ENCODE measurements at places on chromosomes 11 and 22. TPM values are rescaled to one million over a fixed set of nuclear protein-coding genes. Genes with fewer than 3 reads are reported as not detected.

DNA sequence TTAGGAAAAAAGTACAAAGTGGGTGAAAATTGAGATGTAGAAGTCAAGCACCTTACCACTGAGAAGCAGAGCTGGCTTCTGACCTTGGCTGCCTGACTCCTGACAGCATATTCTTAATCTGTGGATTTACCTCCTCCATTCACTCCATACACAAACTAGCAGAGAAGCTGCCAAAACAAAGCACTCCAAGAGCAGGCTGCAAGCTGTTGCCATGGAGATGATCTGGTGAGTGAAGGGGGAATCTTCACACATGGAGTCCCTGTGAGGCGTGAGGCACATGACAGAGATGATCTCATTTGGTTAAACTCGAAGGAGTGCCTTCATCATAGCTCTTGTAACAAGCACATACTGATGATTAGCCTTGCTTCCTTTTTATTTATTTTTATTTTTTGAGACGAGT, 16.1 kb downstream of the COMMD9 start:
- no peak for DNase-seq
- H3K27me3 ChIP-seq, result no peaks in the 10 kb centered on the region
- H3K36me3 ChIP-seq, result peaks cover 7% of the 10 kb centered on the region
- no peak overlapping the region for H3K27ac ChIP-seq
- peaks cover 3% of the 10 kb centered on the region for H3K4me1 ChIP-seq
- no peak overlapping the region for H3K4me3 ChIP-seq

DNA sequence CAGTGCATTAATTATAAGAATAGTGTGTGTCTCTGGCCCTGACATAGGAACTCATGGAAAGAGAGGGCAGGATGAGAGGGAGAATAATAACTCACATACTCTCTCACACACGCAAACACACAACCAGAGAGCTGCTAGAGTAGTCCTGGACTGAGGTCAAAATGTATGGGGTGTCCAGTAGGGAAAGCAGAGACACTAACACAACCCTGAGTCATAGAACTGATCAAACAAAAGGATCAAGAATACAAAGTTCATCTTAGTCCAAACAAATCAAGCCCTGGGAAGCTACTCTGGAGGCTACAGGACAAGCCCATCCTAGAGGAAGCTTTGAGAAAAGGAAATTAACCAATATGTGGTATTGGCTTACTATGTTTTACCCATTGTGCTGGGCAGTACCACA, 178.5 kb upstream of the GUCY1A2 start:
- no peak overlapping the region for H3K27ac ChIP-seq
- no peaks in the 10 kb centered on the region for H3K27me3 ChIP-seq
- no peak overlapping the region for H3K4me3 ChIP-seq
- no peaks in the 10 kb centered on the region for H3K36me3 ChIP-seq
- H3K4me1 ChIP-seq, result no peaks in the 10 kb centered on the region
- DNase-seq, result no peak

Gene RANGAP1
- total RNA-seq, result 169 TPM

- no peaks in the 10 kb centered on the region for H3K4me1 ChIP-seq
- no peak overlapping the region for H3K27ac ChIP-seq
- DNase-seq, result no peak
- no peaks in the 10 kb centered on the region for H3K27me3 ChIP-seq
- H3K36me3 ChIP-seq, result no peaks in the 10 kb centered on the region
Measured at GRCh38 chr11:20627701-20628100, 28.3 kb downstream of the SLC6A5 start.

DNA sequence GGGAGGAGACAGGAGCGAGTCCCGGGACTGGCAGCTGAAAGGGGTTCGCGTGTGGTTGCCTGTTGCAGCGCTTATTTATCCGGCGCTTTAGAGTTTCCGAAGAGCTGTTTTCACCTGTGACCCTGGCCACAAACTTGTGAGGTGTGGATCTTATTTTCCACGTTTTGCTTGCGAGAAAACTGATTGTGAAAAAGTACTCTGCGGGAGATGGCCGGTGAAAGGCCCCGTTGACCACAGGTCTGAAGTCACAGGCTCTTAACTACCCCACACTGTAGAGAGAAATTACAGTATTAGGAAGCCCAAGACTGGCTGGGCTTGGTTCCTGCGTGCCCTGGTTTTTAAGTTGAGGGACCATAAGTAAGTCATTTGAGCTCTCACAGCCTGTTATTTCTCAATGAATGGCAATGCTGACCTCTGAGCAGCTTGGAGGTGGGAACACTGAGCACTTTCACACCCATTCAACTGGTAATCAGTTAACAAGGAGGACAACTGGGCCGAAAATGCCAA, 379 bp upstream of the RAB38 start:
- peak; percentile 17 for DNase-seq
- H3K36me3 ChIP-seq, result no peaks in the 10 kb centered on the region
- no peak overlapping the region for H3K27ac ChIP-seq
- H3K27me3 ChIP-seq, result peaks cover 4% of the 10 kb centered on the region
- H3K4me3 ChIP-seq, result peak overlapping the region; percentile 61
- peaks cover 6% of the 10 kb centered on the region for H3K4me1 ChIP-seq

GRCh38 chr22:27454807-27455450, 346.6 kb downstream of the MN1 start:
- peaks cover 10% of the 10 kb centered on the region for H3K4me1 ChIP-seq
- no peak overlapping the region for H3K27ac ChIP-seq

GRCh38 chr22:48366056-48366455, 1461.6 kb downstream of the BRD1 start:
- no peak overlapping the region for H3K4me3 ChIP-seq
- no peak for DNase-seq
- H3K27ac ChIP-seq, result no peak overlapping the region
- no peaks in the 10 kb centered on the region for H3K27me3 ChIP-seq
- no peaks in the 10 kb centered on the region for H3K36me3 ChIP-seq

- no peak overlapping the region for H3K27ac ChIP-seq
- no peaks in the 10 kb centered on the region for H3K36me3 ChIP-seq
- no peak for DNase-seq
- no peaks in the 10 kb centered on the region for H3K27me3 ChIP-seq
- H3K4me1 ChIP-seq, result no peaks in the 10 kb centered on the region
- no peak overlapping the region for H3K4me3 ChIP-seq
Measured at GRCh38 chr11:132734217-132734616, 798.1 kb downstream of the OPCML start.

DNA sequence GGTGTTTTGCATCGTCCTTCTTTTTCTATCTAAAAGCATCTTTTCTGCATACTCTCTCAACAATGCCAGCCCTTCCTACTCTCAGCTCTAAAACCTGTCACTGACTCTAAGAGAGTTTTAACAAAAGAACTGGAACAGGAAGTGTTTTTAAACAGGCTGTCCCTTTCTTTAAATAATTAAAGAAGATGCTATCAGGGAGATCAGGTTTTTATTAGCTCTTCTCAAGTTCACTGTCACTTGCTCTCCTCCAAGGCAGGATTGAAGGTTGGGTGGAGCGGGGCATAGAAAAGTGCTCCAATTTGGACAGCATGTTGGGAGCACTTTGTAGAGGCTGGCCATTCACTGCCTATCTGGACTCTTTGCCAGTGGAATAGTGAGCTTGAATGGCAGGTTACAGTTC, 56.4 kb upstream of the BARX2 start:
- no peaks in the 10 kb centered on the region for H3K4me1 ChIP-seq
- H3K27ac ChIP-seq, result no peak overlapping the region
- H3K36me3 ChIP-seq, result no peaks in the 10 kb centered on the region
- DNase-seq, result no peak

DNA sequence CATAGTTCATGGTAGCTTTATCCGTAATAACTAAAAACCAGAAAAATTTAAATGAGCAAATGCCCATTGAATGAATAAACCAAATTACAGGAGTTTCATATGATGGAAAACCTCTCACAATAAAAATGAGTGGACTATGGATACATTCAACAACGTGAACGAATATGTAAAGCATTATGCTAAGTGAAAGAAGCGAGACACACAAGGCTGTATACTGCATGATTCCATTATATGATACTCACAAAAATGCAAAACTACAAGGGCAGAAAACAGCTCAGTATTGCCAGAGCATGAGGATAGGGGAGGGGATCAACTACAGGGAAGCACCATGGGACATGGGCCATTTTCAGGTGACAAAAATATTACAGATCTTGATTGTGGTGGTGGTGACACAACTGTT, 22.2 kb downstream of the DDI1 start:
- H3K27me3 ChIP-seq, result no peaks in the 10 kb centered on the region
- H3K4me1 ChIP-seq, result no peaks in the 10 kb centered on the region
- no peak overlapping the region for H3K4me3 ChIP-seq
- H3K27ac ChIP-seq, result no peak overlapping the region
- no peaks in the 10 kb centered on the region for H3K36me3 ChIP-seq

Gene TSSK2
- not detected for total RNA-seq

Gene KCNJ1
- not detected for total RNA-seq

GRCh38 chr22:48722661-48723060, 1105.0 kb downstream of the BRD1 start:
- H3K27me3 ChIP-seq, result no peaks in the 10 kb centered on the region
- no peak overlapping the region for H3K4me3 ChIP-seq
- no peaks in the 10 kb centered on the region for H3K4me1 ChIP-seq
- H3K27ac ChIP-seq, result no peak overlapping the region
- H3K36me3 ChIP-seq, result no peaks in the 10 kb centered on the region
- no peak for DNase-seq

DNA sequence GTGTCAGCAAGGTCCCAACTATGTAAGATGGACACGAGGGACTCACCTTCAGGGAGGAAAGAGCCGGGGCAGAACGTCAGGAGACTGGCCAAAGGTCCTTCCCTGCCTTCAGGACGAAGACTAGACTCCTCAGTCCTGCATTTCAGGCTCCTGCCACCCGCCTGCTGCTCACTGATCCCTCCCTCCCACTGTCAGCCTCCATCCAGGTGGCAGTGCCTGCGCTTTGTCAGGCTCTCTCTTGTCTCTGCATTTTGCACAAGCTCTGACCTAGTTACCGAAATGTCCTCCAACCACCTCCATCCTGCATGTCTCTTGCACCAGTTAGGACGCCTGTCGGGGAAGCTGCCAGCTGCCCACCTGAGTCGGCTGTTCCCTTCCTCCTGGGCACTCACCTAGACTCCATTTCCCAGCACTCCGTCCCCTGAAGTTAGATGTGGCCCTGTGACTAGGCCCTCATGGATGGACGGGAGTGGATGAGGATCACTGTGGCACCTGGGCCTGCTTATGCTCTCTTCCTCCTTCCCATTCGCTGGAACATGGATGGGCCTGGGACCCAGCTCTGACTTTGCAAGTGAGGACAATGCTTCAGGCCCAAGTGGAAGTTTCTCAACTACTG, 8.0 kb downstream of the B3GNT6 start:
- H3K4me3 ChIP-seq, result no peak overlapping the region
- H3K27me3 ChIP-seq, result peaks cover 15% of the 10 kb centered on the region
- peaks cover 7% of the 10 kb centered on the region for H3K4me1 ChIP-seq
- no peak overlapping the region for H3K27ac ChIP-seq
- H3K36me3 ChIP-seq, result no peaks in the 10 kb centered on the region

GRCh38 chr11:61971248-61972111, 4.0 kb upstream of the FTH1 start:
- H3K4me3 ChIP-seq, result no peak overlapping the region
- H3K27ac ChIP-seq, result peak overlapping the region; percentile 90
- H3K27me3 ChIP-seq, result no peaks in the 10 kb centered on the region
- peak; percentile 99 for DNase-seq

Gene SLC25A45
- 4.8 TPM for total RNA-seq

- peaks cover 22% of the 10 kb centered on the region for H3K4me1 ChIP-seq
- DNase-seq, result peak; percentile 87
- H3K36me3 ChIP-seq, result no peaks in the 10 kb centered on the region
Measured at GRCh38 chr11:9575260-9576240, 2.1 kb downstream of the WEE1 start.

DNA sequence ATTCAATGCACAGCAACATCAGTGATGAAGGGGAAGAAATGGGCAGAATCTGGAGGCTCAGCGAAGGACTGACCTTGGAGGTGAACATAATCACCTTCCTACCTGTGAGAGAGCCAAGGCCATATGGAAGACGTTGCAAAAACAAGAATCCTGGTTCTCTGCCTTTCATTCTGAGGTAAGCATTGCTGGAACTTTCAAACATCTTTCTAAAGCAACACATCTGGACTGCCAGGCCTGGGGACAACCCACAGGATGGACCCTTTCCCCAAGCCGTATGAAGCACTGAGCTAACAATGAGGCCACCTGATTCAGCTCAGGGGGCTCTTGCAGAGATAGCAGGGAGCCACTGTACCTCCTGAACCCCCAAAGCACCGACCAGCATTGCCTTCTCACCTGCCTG, 70.5 kb downstream of the ETS1 start:
- no peak overlapping the region for H3K4me3 ChIP-seq
- DNase-seq, result no peak
- peaks cover 40% of the 10 kb centered on the region for H3K4me1 ChIP-seq
- H3K27me3 ChIP-seq, result no peaks in the 10 kb centered on the region
- peaks cover 7% of the 10 kb centered on the region for H3K36me3 ChIP-seq

Gene OR51A2
- not detected for total RNA-seq

Gene CHST1
- 71.2 TPM for total RNA-seq

Gene GGTLC3
- total RNA-seq, result not detected

GRCh38 chr22:44309137-44309536, 3.6 kb downstream of the SHISAL1 start:
- DNase-seq, result peak; percentile 29
- no peaks in the 10 kb centered on the region for H3K4me1 ChIP-seq
- H3K27ac ChIP-seq, result no peak overlapping the region
- H3K4me3 ChIP-seq, result no peak overlapping the region
- H3K27me3 ChIP-seq, result no peaks in the 10 kb centered on the region

Gene HOATZ
- not detected for total RNA-seq

Gene ROM1
- 8.8 TPM for total RNA-seq

Gene SCN2B
- total RNA-seq, result not detected

- no peak for DNase-seq
- no peak overlapping the region for H3K4me3 ChIP-seq
- peaks cover 31% of the 10 kb centered on the region for H3K4me1 ChIP-seq
- H3K36me3 ChIP-seq, result no peaks in the 10 kb centered on the region
Measured at GRCh38 chr11:18320617-18321016, 1.3 kb downstream of the HPS5 start.

Gene PATE2
- total RNA-seq, result not detected

Gene ALKBH8
- 9.8 TPM for total RNA-seq

Gene IFTAP
- total RNA-seq, result 19.5 TPM

Gene WNT7B
- total RNA-seq, result not detected

Gene SOX6
- total RNA-seq, result 0.14 TPM

Gene SCGB1C1
- total RNA-seq, result not detected

DNA sequence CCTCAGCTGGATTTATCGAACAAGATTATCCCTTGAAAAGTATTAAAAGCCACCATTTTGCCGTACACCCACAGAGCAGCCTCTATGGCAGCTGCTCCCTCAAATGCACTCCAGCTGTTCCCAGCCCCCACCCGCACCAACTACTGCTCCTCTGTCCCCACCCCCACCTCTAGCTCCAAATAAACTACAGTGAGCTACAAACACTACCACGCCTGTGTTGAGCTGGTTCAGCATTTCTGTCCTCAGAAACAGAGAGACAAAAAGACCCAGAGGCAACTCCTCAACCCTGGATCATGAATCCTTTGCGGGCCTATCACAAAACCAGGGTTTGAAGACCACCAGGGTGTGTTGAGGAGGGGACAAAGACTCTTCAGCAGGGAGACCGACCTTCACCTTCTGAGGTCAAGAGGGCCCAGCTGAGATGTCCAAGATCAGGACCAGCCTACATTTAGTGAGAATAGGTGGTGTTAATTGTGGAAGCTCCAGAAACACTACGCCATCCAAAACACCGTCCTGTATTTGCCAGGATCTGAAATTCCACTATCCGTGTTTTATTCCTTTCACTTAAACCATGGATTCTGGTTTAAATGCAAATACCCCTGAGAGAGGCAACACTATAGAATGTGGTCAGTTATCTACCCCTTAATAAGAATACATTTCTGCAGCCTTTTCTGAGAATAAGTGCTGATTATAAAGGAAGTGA, 195.9 kb downstream of the DSCAML1 start:
- no peaks in the 10 kb centered on the region for H3K4me1 ChIP-seq
- H3K27ac ChIP-seq, result no peak overlapping the region
- no peak overlapping the region for H3K4me3 ChIP-seq
- H3K27me3 ChIP-seq, result peaks cover 2% of the 10 kb centered on the region

Data from endothelial cell of umbilical vein (primary cell).